ENCODE measurements at places on chromosomes 4 and X.
A peak's percentile ranks its signal among the peaks of the same experiment; 100 is the strongest.

- DNase-seq: no peak
Observed at GRCh38 chr4:42293967-42294813, 103.1 kb upstream of the SHISA3 start.

- DNase-seq: no peak
Observed at GRCh38 chr4:187558391-187558790, 437.2 kb upstream of the ZFP42 start.

- no peak for DNase-seq
Observed at GRCh38 chr4:148286012-148286411, 156.2 kb downstream of the NR3C2 start.

DNA sequence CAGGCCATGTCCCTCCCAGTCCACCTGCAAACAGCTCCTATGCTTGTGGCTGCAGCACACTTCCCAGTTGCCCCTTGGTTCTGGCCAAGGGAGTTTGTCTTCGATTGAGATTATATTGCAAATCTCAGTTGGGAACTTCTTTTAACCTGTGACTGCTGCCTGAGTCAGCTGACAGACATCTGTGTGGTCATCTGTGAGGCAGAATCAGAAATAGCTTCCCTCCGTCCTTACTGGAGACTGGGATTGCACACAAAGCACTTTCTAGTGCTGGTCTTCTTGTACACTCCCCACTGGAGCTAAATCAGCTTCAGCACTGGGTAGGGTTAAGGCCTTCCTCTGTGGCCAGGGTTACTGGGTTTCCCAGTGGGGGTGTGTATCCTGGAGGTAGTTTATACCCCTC, 34.3 kb downstream of the ZNF330 start:
- no peak for DNase-seq

DNA sequence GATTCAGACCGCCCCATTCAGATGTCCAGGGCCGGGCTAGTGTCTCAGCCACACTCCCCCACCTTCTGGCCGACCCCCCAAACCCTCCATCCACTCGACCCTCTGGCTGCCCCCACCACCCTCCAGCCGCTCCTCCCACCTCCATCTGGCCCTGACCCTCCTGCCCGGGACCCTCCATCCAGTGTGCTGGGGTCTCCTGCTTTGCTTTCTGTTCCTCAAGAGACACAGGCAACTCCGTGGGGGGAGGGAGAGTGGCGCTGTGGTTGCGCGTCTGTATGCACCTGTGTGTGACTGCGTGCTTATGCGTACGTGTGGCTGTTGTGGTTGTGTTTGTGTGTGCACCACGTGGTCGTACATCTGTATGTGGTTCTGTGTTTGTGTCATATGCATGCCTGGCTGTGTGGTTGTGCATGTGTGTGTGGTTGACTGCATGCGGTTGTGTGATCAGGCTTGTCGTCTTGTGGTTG, 33.3 kb downstream of the CPLX1 start:
- DNase-seq: no peak

GRCh38 chr4:86117705-86118302, 242.0 kb downstream of the MAPK10 start:
- DNase-seq: no peak

GRCh38 chr4:2280531-2281300, 18.8 kb upstream of the MXD4 start:
- no peak for DNase-seq

- no peak for DNase-seq
Observed at GRCh38 chr4:18039113-18039512, 17.6 kb upstream of the LCORL start.

DNA sequence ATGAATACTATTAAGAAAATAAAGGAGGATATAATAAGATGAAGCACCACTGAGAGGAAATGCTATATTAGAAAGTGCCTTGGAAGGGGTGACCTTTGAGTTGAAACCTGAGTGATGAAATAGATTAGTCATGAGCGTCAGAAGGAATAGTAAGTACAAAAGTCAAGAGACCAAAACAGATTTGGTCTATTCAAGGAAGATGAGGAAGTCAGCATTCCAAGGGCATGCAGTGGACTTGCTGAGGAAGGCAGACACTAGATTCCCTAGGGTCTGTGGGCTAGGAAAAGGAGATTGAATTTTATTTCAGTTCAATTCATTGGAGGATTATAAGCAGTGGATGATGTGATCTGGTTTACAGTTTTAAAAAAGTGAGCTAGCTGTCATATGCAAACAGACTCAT, 73.0 kb upstream of the WDFY3 start:
- no peak for DNase-seq

- DNase-seq: no peak
Observed at GRCh38 chrX:119638725-119639471, 32.7 kb upstream of the NKRF start.

DNA sequence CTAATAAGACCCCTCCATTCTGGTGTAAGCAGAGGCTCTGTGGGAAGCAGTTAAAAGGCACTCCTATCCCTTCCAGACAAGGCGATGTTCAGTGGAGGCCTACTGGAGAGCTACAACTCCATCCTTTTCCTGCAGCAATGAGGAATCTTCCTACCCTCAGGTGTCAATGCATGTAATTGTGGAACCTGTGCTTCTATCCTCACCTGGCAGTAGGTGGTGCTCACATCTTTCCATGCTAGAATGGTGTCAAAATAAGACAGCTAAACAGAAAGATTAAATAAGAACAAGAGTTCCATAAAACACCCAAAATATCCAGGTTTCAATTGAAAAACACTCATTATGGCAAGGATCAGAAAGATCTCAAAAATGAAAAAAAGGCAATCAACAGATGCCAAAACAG, 224.6 kb downstream of the IL15 start:
- DNase-seq: no peak

DNA sequence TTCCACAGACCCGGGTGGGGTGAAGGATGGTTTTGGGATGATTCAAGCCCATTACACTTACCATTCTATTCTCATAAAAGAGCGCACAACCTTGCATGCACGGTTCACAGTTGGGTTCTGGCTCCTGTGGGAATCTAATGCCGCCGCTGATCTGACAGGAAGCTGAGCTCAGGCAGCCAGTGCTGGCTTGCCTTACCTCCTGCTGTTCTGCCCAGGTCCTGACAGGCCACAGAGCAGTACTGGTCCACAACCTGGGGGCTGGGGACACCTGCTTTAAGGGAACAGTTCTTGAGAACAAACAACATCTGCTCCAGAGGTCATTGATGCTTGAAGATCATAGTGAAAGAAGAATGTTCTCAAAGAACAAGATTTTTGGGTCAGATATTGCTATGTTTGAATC, 8.0 kb upstream of the HS3ST1 start:
- DNase-seq: no peak

GRCh38 chrX:10360116-10360515, 203.3 kb downstream of the CLCN4 start:
- peak; percentile 4 for DNase-seq

DNA sequence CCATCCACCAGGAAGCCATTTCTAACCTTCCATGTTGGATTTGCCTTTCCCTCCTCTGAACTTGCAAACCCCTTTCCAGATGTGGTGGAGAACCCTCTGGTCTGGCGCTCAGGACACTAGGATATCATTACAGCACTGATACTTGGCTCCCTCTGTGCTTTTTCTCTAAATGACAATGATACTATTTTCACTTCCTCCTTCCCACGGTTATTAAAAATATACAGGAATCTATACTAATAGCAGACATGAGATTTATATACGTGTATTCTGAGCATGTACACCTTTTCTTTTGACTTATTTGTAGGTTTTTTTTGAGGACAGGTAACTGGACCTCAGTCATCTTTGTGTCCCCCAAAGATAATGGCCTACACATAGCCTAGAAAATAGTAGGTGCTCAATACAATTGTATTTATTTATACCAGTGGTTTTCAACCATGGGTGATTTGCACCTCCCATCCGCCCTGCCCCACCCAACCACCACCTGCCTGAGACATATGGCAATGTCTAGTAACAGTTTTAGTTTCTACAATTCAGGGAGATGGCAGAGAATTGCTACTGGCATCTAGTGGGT, 60.4 kb upstream of the PLAC8 start:
- DNase-seq: no peak

DNA sequence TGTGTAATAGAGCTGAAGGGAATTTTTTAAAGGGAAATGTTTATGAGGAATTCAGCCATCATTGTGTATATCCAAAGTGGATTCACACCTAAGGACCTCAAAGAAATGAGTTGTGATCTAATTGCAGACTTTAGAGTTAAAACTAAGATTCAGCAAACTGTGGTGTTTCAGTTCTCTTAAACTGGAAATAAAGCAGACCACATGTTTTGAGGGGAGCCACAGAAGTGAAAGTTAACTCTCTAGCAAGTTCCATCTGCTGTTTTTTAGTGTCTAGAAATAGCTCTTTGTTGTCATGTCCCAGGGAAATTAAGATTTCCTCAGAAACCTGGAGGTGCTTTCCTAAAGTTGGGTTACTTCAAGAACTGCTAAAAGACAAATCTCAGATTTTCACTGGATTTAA, 97.3 kb upstream of the DDX3X start:
- DNase-seq: no peak

GRCh38 chr4:161815841-161816240, 348.0 kb downstream of the FSTL5 start:
- no peak for DNase-seq

DNA sequence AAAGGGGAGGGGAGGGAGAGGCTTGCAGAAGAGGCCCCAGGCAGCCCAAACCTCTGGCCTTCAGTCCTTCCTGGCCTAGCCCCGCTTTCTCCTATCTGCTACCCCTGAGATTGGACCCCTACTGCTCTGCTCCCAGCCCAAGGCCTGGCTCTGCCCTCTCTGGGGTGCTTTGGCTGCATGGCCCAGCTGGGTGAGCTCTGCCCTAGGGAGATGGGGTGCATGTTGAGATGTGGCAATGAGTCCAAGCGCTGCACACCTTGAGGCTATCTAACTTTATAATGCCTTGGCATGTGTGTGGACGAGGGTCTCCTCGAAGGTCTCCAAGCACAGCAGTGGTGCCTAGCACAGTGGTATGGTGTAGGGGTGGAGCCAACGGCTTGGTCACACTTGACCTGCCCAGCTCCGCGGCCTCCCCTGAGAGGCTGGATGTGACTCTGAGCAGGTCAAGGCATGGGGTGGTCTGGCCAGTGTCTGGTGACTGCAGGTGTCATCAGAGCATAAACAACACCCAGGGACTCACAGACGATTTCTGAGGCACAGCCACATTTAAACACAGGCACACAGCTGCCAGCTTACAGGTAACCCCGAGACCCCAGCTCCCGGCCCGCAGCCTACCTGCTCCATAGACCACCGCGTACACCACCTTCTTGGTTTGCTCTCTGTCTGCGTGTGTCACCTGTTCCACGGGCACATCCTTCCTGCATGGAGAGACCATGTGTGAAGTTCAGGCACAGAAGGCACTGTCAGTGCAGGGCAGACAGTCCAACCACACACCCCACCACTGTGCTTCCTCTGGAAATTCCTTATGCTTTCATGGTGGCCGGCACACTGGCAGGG, 36.3 kb downstream of the NAT8L start:
- no peak for DNase-seq

GRCh38 chr4:125104616-125105015, 210.1 kb upstream of the FAT4 start:
- no peak for DNase-seq

DNA sequence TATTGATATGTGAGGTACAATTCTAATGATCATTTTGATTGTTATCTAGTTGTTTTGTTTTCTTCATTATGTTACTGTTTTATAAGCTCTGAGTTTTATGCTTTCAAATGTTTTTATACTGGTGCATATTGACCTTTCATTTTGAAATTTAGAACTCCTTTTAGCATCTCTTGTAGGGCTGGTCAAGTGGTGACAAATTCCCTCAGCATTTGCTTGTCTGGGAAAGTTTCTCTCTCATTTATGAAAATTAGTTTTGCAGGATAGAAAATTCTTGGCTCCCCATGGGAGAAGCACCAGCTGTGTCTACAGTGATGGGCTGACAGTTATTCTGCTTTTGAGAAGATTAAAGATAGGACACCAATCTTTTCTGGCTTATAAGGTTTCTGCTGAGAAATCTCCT, 105.3 kb upstream of the SPRY1 start:
- no peak for DNase-seq

GRCh38 chrX:9882669-9883446, 84.3 kb upstream of the CLDN34 start:
- no peak for DNase-seq

- DNase-seq: no peak
Observed at GRCh38 chrX:85499400-85499799, 119.9 kb upstream of the POF1B start.

DNA sequence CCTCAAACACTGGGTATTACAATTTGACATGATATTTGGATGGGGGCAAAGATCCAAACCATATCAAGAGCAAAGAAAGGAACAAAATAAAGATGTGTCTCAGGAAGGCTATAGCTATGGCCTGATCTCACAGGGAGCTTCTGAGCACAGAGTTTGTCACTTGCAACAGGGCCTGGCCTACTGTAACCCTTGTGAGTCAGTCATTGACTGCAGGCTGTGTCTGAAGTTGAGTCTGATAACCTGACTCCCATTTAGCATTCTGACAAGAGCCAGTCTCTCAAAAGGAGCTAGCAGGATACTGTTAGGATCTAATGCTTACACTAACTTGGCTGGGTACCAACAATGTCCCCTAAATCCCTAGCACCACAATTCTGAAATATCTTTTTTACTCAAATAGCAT, 612.5 kb upstream of the TECRL start:
- no peak for DNase-seq

DNA sequence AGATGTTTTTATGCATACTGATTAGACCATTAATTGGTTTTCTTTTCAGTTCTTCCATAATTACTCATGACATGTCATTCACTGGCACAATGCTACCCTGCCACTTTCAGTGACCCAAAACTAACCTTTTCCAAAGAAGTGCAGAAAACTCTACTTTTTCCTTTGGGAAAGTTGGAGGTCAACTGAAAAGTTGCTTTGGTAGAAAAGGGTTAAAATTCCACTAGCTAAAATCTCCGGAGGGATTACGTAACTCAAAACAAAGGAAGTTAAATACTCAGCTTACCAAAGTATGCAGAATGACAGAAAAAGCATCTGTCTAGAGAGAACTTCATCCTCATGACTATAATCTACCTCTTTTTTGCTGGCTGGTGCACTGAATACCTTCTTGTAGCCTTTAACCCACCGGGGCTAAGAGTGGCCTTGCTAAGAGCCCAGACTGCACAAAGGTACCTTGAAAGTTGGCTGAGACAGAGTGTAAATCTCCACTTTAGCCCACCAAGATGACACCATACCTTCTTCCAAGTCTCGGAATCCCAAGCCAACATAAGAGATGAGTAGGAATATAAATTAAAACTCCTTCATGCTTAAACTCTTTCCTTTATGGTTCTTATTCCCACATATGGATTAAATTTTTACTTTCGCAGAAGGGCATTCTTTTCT, 1099.5 kb upstream of the INTU start:
- DNase-seq: no peak

Data from D341Med (cell line).